RPMI8226 (cell line): ENCODE measurements at places on chromosomes 6 and 20.

DNA sequence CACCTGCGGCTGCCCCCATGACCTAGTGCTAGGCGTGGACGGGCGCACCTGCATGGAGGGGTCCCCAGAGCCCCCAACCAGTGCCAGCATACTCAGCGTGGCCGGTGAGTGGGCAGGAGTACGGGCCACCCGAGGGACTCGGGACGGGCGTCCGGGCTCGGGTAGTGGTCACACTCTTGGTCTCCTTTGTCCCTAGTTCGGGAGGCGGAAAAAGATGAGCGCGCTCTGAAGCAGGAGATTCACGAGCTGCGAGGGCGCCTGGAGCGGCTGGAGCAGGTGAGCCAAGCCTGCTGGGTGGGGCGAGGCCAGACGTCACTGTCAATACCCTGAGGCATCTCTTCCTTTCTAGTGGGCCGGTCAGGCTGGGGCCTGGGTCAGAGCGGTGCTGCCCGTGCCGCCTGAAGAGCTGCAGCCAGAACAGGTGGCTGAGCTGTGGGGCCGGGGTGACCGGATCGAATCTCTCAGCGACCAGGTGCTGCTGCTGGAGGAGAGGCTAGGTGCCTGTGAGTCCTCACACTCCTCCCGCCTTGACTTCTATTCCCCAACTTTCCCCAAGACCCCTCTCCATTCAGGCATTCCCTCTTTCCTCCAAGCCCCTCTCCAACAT is 2.9 kb downstream of the EGFL8 start:
- no peak for DNase-seq

- DNase-seq: peak; percentile 86
Observed at GRCh38 chr20:62861726-62862336, at the start of gene TCFL5. Gene TCFL5, minus strand, starts transcription at chr20:62861822. Its CDS starts 152 bp downstream, at chr20:62861670.

DNA sequence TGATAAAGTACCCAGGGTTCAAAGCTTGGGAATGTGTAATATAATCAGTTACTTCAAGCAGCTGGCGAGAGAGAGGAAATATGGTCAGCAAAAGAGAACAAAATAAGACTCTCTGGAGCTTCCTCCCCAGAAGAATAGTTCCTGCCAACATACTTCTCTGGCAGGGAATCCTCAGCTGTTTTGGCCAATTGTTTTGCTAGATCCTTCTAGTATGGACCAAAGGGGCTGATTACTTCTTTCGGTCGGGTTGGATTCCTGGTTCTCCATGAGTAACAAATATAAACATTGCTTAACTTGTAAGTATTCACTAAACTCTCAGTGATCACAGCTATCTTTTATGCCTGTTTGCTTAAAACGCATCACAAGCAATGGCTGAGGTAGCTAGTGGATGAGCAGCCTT is 31.4 kb upstream of the FBXO9 start:
- no peak for DNase-seq

DNA sequence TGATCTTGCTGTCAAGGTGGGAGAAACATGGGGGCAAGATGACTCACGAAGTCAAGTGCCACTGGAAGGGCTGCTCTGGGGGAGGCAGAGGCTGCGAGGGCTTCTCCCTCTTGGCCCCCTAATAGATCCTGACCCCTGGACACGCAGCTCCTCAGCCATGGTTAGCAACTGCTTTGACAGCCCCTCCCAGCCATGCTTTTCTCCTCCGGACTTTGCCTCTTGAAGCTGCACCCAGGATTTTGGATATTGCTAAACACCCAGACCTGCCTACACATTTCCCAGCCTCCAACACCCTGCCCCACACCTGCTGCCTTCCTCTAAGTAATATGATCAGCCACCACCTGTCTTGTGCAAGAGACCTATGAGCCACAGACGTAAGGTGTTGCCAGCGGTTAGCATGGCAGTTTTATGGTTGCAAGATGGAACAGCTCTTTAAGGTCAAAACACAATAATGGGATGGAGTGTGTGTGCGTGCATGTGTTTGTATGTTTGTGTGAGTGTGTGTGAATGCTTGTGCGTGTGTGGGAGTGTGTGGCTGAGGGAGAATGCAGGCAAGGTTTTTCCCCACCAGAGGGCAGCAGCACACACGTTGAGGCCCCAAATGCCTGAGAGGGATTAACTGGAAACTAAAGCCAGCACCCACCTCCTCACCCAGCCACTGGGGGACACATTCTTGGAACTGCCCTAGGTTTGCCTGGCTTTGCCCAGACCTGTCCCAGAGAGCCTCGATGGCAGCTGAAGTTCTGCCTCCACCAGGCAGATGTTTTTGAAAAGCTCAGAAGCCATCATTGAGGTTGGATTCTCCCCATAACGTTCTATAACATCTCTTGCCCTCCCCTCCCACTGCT is 2.5 kb downstream of the IP6K3 start:
- DNase-seq: peak; percentile 71

- no peak for DNase-seq
Observed at GRCh38 chr20:4176187-4176586, 160.8 kb upstream of the RNF24 start.

GRCh38 chr6:43013097-43013842 is 476 bp downstream of the MEA1 start:
- DNase-seq: no peak

DNA sequence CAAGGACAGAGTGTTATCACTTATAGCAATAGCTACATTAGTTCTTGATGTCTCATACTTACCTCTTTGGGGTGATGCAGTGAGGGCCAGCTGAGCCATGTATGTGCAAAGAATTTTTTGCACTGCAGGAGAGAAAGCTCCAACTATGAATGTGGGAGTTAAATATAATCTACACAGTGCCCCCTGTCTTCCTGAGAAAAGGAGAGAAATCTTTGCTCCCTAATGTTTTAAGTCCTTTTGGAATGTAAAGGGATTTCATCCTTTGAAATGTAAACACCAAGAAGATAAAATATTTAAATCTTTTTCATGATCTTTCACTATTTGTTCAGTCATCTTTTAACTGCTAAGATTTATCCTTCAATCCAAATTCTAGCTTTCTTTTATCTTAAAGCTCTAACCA is 822.1 kb downstream of the TENT5A start:
- no peak for DNase-seq

DNA sequence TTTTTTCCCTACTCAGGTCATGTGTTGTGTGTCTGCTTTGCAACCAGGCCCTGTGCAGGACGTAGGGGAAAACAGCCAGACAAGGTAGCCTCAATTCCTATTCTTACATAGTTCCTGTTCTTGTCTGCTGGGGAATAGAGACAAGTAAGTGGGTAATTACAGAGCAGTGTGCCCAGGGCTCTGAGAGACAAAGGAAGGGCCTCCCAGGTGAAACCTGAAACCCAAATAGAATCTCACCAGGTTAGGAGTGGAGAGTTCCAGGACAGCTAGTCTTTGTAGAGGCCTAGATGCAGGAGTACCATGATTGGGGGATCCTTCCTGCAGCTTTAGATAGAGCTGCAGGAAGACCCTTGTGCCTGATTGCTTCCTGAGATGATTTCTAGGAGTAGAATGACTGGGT is 48.4 kb downstream of the DHX35 start:
- no peak for DNase-seq

DNA sequence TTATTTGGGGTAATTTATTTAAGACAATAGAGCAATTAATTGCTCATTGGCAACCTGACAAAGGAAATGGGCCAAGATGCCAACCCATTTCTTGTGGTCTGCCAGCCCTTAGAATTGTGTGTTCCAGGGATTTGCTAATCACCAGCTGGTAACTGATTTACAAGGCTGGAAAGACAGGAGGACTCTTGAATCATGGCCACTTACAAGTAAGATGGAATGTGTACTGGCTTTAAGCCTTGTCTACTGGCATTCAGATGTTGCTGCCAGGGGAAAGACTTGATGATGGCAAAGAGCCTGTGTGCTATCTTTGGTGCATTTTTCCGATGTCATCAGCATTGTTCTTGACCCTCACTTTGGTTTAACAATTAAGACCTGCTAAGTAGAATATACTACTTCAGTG is 91.0 kb downstream of the BCKDHB start:
- DNase-seq: no peak

- DNase-seq: no peak
Observed at GRCh38 chr6:107611094-107611810, 121.3 kb downstream of the SOBP start.

GRCh38 chr6:73817253-73817652 is 121.2 kb downstream of the CD109 start:
- DNase-seq: peak; percentile 64

DNA sequence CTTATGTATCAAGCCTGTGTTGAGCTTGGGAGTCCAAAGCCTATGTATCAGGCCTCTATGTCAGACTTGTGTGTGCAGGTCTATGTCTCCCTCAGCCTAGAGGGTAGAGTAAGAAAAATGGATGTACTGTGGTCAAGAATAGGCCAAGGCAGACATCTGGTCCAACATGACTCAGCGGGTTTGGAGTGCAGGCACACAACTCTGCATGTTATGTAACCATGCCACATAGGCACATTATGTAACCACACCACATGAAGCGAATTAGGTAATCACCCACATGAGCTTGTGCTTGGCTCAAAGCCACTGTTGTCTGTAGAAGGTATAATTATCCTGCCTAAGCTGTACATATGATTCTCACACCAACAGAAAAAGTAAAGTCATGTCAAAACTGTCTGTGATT is 1190.5 kb upstream of the EYS start:
- peak; percentile 20 for DNase-seq

DNA sequence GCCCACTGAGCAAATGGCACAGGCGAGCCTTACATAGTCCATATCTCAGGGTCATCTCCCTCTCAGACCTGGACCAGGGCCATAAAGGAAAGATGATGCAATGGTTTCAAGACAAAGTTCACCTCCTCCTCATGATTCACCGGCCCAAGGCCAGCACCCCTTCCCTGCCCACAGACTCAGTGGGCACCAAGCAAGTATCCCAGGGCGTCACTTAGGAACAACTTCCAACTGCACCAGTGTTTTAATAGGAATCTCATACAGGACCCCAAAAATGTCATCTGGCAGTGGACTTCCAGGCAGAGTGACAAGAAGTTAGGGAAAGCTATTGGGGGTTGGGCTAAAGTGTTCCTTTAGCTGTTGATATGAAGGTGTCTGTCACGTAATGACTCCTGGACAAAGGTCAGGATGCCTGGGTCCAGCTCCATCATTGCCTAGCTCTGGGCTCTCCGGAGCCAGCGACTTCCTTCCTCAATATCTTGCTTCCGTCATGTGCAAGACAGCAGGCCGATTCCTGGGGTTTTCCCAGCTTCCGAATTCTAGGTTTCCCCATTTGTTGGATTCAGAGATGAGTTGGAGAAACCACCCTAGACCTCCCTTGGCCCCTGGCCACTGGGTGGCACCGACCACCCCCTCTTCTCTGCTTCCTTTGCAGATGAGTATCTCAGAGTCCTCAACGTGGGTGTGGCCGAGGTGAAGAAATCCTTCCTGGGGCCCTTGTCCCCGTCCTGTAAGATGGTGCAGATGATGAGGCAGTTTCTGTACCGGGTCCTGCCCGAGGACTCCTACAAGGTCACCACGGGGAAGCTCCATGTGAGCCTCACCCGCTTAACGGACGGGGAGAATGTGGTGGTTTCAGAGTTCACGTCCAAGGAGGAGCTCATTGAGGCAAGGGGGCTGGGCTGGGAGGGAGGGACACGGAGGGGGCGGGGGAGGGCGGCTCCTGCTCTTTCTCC is 21.1 kb downstream of the PNPLA1 start:
- DNase-seq: no peak

DNA sequence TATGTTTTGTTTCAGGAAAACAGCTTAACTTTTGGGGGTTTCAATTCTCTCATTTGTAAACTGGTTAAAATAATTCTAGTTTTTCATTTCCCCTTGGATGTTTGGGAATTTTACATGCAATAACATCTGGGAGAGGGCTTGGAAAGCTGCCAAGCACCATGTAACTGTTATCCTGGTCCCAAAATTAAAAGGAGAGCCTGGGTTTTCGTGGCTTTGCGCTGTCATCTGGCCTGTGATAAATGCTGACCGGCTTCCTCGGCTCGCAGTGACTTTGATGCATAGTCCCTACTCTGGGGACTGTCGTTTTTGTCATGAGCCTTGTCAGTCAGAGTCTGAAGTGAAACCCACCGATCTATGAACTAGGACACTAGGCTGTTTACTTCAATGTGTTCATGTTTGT is 12.2 kb downstream of the SLC35F1 start:
- no peak for DNase-seq

DNA sequence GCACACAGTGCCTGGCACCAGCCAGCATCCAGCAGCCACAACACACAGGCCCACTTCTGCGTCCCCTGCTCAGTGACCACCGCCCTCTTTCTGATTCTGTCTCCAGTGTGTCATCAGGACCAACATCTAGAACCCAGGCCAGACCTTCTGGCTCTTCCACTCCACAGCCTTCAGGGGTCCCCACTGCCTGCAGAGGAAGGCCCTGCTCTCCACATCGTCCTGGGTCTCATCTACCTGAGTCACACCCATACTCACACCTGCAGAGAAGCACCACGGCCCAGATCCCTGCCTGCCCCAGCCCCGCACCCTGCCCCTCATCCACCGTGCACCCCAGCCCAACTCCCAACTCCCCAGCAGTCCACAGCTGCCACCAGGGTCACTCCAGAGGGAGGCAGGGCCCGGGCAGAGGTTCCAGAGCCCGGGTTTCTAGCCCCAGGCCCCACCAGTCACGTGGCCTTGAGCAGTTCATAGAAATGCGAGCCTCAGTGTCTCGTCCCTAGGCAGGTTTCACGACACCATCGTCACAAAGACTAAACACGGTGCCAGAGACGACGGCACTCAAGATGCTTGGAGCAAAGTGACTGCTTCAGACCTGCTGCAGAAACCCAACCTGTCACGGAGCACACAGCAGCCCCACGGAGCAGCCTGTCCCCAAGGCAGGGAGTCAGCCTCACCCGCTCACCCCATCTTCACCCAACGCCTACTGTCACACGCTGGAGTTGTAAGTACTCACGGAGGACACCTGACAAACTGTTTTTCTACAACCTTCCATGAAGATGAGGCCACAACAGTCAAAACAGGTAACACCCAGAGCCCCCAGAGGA is 16.1 kb downstream of the TAF4 start:
- no peak for DNase-seq

- DNase-seq: no peak
Observed at GRCh38 chr6:160110586-160111123, 11.0 kb upstream of the SLC22A1 start.

DNA sequence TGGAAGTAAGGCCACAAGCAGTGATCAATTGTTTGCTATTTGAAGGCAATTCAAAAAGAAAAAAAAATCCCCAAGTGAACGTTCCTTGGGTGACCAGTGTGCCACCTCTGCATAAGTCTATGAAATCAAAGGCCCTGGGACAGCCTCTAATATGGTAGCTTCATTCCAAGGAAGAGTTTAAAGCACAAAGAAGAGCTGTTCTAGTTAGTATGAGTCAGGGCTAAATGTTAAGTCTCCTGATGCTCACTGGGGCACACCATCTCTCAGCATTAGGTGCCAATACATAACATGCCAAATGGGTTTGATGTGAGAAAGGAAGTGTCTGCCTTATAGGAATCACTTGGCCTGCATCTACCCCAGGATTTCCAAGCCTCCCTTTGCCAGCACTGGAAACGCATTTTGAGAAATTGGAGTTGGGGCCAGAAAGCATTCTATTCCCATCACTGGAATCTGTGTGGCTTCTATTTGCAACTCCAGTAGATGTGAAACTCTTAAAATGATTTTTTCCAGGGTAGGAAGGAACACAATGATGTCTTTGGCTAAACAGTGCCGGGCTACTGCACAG is 13.0 kb downstream of the UNC5CL start:
- DNase-seq: no peak
